ENCODE measurements at places on chromosomes 7 and 10.
A peak's percentile ranks its signal among the peaks of the same experiment; 100 is the strongest.

DNA sequence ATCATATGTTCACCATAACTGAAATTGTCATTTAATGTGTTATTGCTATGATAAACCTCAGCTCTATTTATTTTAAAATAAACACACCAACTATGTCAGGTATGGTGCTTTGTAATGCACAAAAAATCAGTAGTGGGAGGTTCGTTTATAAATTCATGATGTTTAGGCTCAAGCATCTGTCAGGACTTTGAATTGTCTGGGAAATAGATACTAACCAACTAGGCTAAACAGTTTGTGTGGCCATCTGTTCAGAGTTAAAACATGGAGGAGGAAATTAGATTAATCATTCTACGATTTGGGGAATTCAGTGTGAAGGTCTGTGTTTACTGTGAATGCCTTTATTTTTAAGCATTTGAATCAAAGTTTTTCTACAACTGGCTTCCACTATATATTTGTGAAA, 212.6 kb upstream of the FZD8 start:
- DNase-seq = no peak

- DNase-seq = no peak
These were observed 173.4 kb upstream of the CTBP2 start for GRCh38 chr10:125333769-125334168.

DNA sequence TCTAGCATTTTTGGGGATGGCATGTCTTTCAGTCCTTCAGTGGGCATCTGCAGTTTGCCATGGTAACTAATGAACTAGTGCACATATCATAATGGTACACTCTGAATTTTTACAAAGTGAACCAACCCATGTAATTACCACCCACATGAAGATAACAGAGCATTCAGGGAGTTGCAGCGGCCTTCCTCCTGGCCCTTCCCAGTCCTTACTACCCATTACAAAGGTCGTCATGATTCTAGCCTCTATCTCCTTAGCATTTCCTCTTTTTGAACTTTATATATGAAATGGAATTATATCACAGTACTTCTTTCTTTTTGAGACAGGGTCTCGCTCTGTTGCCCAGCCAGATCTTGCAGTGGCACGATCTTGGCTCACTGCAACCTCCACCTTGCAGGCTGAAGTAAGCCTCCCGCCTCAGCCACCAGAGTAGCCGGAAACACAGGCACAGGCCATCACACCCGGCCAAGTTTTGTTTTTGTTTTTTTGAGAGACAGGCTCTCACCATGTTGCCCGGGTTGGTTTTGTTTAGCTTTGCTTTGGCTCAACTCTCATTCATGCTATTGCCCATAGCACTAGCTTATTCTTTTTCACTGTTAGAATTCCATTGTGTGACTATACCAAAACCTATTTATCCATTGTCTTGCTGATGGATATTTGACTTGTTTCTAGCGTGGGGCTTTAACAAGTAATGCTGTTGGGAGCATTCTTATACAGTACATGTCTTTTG, 79.2 kb downstream of the APBB1IP start:
- DNase-seq = no peak

DNA sequence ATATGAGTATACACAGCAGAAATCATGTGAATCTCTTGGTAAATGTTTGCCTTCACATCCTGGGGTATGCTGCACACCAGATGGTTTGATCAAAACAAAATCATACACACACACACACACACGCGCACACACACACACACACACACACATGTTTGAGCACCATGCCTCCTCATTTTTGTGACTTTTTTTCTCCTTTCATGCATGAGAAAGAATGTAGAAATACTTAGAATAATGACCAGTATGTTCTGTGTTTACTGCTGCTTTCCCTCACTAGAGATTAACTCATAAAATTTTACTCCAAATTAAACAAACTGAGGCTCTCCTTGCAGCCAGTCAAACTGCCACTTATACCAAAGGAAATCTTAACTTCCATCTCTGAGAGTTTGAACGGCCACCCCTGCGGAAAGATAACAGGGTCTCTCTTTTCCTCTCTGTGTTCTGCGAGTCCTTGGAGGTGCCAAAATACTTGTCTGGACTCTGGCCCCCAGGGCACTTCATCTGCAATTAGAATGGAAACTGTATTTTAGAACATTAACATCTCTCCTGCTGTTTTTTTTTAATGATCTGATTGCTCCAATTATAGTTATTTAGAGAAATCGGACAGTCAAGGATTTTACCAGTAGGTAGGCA, 320.8 kb upstream of the NFE2L3 start:
- DNase-seq = no peak

- DNase-seq = no peak
These were observed 70.0 kb upstream of the COL13A1 start for GRCh38 chr10:69731698-69732097.

DNA sequence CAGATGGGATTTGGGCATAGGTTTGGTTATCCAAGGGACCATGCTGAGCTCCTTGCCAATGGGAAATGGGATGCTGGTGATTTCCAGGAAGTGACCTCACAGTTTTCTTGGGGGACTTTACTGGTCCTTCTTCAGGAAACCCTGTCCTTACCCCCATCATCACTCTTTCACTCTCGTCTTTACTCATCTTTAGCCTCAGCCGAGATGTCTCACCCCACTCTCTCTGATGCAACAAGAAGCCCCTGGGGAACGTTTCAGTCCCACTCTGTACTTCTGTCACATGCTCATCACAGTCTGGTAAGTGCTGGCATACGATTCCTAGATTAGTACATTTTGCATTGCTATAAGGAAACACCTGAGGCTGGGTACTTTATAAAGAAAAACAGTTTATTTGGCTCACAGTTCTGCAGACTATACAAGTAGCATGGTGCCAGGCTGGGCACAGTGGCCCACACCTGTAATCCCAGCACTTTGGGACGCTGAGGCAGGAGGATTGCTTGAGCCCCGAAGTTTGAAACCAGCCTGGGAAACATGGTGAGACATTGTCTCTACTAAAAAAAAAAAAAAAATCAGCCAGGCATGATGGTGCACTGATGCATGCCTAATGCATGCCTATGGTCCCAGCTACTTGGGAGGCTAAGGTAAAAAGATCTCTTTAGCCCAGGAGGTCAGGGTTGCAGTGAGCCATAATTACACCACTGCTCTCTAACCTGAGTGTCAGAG, 63.5 kb upstream of the VKORC1L1 start:
- no peak for DNase-seq

DNA sequence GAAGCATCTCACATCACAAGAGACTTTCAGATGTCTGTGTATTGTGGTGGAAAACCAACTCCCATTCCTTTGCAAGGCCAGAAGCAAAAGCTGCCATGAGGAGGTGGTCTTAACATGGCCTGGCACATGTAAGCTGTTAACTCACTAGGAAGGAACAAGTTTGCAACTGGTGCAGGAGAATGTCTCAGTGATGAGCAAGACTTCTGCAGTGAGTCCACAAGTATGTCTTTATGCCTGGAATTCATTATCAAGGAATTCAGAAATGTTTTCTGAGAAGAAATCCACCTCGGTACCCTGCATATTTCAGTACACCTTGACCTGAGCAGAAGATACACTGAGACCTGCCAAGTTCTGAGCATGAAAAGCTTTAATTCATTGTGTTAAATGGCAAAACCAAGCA, 1033.1 kb downstream of the NRG3 start:
- DNase-seq = no peak

DNA sequence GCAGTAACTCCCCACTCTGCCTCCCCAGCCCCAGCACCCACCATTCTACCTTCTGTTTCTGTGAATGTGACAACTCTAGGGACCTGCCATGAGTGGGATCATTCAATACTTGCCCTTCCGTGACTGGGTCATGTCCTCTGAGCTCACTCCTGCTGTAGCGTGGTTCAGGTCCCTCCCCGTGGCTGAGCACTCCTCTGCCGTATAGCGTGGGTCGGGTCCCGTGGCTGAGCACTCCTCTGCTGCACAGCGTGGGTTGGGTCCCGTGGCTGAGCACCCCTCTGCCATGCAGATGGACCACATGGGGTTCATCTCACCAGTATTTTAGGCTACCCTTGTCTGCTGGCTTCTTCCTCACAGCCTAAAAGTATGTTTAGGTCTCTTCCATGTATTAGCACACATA, 43.0 kb downstream of the INSIG1 start:
- no peak for DNase-seq

DNA sequence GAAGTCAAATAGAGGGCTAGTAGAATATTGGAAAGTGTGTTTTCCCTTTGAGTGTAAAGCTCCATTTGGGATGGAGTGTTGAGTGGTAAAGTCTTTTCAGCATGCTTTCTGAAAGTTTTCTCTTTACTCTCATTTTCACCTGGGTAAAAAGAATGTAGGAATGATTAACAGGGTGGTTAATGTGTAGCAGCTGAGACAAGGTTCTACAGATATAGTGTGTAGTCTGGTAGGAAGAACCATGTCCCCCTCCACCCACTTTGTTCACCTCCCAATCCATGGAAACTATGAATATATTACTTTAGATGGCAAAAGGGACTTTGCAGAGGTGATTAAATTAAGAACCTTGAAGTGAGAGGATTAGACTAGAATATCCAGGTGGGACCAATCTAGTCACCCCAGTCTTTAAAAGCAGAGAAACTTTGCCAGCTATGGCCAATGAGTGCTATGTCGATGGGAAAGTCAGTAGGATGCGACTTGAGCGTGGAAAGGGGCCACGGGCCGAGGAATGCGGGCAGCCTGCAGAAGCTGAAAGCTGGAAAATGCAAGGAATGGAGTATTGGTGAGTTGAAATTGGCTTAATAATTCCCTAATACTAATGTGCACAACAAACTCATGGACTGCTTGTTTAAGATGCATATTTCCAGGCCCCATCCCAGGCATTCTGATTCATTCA, 166.3 kb upstream of the AHR start:
- no peak for DNase-seq

- DNase-seq = peak; percentile 33
These were observed 15.4 kb downstream of the ACSL5 start for GRCh38 chr10:112389271-112389822.

DNA sequence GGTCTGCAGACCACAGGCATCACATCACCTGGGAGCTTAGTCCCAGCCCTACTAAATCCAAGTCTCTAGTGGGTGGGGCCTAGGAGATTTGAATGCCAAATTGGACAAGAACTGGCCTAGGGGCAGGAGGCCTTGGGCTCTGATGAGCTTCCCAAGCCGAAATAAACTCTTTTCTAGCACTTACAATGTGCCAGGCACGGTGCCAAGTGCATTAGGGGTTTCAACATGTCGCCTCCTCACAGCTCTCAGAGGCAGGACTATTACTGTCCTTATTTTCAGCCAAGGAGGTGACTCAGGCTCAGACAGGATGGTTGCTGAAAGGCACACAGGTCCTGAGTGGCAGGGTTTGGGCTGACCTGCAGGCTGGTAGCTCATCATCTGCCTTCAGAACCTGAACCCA, 9.2 kb upstream of the CPA1 start:
- DNase-seq = peak; percentile 69

- no peak for DNase-seq
These were observed 13.0 kb upstream of the LIMK1 start for GRCh38 chr7:74070619-74070921.

DNA sequence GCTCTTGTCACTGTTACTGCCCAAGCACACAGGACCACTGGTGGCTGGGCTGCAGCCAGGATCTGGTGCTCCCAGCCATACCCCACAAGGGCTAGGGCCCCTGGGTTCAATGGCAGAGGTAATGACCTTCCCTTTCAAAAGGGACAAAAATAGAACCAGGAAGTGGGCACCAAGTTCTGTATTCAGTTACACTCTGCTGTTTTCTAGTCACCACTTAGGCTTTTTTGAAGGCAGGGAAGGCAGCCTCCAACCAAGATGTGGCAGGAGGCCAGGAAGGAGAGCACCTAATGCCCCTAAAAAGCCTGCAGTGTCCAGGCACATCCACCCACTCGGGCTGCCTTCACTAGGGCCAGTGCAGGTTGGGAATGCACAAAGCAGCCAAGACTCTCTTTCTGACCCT, 47.8 kb downstream of the NOD1 start:
- no peak for DNase-seq

- DNase-seq = no peak
These were observed 183.3 kb downstream of the NPSR1 start for GRCh38 chr7:34841326-34841725.

DNA sequence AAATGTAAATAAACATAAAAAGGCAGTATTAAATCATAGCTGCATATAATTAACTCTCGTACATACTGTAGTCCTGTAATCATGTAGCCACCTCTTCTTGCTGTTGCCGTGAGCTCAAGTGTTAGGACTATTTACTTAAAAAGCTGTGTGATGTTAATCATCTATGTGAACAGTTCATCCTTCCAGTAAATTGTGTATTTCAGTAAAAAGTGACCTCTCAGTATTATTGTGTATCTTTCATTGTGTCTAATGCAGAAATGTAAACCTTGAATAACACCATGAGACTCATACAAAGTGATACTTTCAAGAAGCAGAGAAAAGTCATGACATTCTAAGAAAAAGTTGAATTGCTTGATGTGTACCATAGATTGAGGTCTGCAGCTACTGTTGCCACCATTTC, 38.0 kb downstream of the ADD3 start:
- no peak for DNase-seq

- no peak for DNase-seq
These were observed 36.7 kb upstream of the NCAPG2 start for GRCh38 chr7:158741294-158741666.

DNA sequence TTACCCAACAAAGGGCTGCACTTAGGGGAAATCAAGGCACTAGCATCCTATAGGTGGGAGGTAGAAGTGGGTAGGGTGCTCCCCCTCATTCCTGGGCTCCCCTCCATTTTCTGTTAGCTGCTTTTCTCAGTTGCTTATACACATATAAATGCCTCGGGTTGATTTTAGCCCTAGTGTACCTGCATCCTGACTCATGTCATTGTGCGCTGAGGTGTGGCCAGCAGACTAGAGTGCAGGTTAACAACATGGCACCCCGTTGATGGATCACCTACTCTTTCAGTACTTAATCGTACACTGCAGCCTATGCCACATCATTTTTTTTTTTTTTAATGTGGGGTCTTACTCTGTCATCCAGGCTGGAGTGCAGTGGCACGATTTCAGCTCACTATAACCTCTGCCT, 144.0 kb upstream of the ITGB1 start:
- DNase-seq = no peak

DNA sequence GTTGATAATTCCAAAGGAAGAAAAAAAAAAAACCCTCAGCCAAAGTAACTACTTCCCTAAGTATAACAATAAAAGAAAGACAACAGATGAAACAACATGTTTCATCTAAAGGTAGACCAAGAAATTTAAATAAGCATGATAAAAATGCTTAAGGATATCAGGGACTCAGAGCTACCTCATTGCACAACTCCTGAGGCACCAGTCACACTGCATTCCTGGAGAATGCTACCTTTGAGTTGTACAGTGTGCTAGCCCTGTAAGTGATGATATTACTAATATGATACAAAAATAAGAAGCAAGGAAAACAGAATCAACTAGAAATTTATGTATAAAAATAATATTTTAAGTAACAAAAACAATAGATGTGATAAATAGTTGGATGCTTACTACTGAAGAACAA, 29.5 kb upstream of the C7orf33 start:
- no peak for DNase-seq

Measured in fibroblast of the aortic adventitia (primary cell).